ENCODE measurements at places on chromosomes 2 and 18. TPM values are rescaled to one million over a fixed set of nuclear protein-coding genes. Genes with fewer than 3 reads are reported as not detected.

The VIL1 gene
- not detected for total RNA-seq

The REG1B gene
- total RNA-seq: not detected

- H3K27me3 ChIP-seq: peaks cover 17% of the 10 kb centered on the region
- no peak overlapping the region for H3K27ac ChIP-seq
- no peaks in the 10 kb centered on the region for H3K4me1 ChIP-seq
- no peak overlapping the region for H3K4me3 ChIP-seq
- H3K36me3 ChIP-seq: no peaks in the 10 kb centered on the region
These were observed 146.1 kb upstream of the OTOS start for GRCh38 chr2:240286596-240286995.

- peaks cover 10% of the 10 kb centered on the region for H3K27me3 ChIP-seq
- no peak for DNase-seq
- H3K4me3 ChIP-seq: peak overlapping the region; percentile 50
- H3K4me1 ChIP-seq: peaks cover 29% of the 10 kb centered on the region
These were observed 43.2 kb downstream of the IL1R2 start for GRCh38 chr2:102034683-102035548.

The ABCA12 gene
- not detected for total RNA-seq

DNA sequence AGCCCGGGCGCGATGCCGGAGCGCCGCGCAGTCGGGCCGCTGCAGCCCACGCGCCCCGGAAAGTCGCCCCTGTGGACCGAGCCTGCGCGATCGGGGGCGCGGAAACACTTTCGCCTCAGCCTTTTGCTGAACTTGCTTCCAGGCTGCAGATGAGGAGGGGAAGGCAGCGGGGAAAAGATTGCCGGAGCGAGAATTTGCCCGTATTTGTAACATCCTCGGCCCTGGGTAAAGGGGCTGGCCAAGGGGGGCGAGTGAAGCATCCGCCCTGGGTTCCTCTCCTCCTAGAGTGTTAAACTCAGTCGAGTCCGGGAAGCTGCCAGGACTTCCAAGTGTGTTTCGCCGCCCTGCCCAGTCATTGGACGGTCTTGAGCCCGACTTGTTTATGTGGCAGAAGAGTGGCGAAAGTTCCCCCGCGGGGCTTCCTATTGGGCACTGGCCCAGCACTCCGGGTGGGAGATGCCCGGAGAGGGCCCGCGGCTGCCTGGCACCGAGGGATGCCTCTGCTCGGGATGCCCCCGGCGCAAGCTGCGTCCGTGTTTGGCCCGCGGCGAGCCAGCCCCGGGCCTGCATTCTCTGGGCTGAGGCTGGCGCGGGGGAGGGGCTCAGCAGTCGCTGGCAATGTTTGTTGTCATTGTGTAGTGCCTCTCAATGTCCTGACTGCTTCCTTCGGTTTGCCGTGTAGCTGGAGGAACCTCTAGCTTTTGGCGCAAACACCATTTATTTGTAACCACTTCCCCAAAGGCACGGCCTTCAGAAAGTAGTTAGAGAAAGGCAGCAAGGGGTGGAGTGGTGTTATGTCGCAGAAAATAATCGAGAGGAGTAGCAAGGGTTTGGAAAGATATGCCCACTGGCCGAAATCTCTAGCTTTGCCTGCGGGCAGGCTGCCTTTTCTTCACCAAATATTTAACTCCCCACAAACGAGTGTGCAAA lies 1.1 kb downstream of the CYBRD1 start:
- H3K36me3 ChIP-seq: no peaks in the 10 kb centered on the region
- no peak overlapping the region for H3K27ac ChIP-seq
- peak overlapping the region; percentile 88 for H3K4me3 ChIP-seq
- peaks cover 53% of the 10 kb centered on the region for H3K27me3 ChIP-seq

The SP9 gene
- not detected for total RNA-seq

All from activated CD4-positive, alpha-beta T cell treated with anti-CD3 and anti-CD28 coated beads, Interleukin-2, amount 10 ng/mL, durations not matched to agents 24 days and 14 days (primary cell).